Urothelium cell line (cell line): ENCODE measurements at places on chromosomes 4 and X.
A peak's percentile ranks its signal among the peaks of the same experiment; 100 is the strongest.

DNA sequence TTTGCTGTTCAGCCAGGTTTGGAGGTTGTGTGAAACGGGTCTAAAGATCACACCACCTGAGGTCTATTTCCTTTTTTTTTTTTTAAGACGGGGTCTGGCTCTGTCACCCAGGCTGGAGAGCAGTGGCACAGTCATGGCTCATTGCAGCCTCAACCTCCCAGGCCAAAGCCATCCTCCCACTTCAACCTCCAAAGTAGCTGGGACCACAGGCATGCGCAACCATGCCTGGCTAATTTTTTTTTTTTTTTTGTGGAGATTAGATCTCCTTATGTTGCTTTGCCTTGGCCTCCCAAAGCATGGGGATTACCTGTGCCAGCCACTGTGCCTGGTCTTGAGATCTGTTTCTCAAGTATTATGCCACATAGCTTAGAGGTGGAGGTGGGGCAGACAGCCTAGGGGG lies 49.2 kb upstream of the ELOVL6 start:
- no peak for DNase-seq

- DNase-seq, result no peak
These were observed 75.6 kb downstream of the BMPR1B start for GRCh38 chr4:94833394-94833793.

DNA sequence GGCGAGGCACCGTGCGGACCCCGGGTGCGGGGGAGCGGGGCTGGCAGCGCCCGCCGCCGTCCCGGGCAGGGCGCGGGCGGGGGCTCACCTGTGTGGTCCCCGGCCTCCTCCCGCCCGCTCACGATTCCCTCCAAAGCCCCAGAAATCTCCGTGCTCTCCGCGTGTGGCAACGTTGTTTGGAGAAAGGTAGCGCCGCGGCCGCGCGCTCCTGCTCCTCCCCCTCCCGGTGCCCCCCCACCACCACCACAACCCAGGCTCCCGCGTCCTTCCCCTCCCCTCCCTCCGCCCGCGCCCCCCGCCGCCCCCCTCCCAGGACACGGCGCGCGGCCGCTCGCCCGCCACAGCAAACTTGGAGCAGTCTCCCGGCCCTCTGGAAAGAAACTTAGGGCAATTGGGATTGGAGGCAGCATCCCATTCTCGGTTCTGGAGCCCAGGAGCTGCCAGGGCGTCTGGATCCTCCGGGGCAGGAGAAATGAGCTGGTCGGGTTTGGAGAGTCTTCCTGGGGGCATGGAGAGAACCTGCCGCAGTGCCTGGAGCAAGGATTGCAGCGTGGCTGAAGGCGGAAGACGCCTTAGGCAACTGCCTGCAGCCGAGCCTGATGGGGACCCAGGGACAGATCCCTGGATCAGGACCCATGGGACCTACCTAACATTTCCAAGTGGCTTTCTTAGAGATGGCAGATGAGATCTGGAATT lies 855 bp downstream of the KLF3 start:
- DNase-seq, result peak; percentile 53

DNA sequence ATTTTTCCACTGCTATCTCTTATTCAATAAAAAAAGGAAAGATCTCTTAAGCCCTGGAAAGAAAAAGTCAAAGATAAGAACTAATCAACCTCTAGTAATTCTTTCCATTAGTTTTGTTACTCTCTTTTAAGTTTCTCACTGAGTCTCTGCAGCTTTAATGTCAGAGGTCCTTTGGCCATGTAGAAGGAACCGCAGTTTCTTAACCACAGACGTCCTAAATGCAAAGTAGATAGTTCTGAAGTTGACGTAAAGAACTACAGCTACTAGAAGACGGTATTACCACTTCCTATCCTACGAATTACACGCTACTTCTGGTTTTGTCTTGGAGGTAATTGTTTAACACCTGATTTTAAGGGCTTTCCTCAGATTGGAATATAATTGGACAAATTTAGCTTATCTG lies 325.9 kb downstream of the ANKRD50 start:
- no peak for DNase-seq

DNA sequence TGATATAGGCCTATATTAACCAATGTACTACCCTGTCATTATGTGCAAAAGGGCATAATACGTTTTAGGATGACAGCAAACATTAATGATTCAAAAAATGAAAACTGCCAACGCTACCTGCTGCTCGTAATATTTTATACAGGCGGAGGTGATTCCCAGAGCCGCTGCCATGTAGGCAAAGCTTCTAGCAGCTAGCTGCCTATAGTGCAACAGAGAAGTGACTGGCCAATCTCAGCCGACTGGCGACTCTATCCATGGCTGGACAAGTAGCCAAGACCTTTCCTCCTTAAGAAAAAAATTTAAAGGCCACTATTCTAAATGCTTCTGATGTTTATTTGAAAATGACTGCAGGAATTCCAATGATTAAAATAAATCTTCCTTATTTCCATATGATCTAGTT lies 1.9 kb downstream of the PPARGC1A start:
- DNase-seq, result no peak

GRCh38 chr4:7807351-7807921 lies 132.2 kb downstream of the AFAP1 start:
- DNase-seq, result no peak
